Upper lobe of left lung (tissue), 6 donors: ENCODE measurements at places on chromosomes 5 and 9. TPM values are rescaled to one million over a fixed set of nuclear protein-coding genes. Genes with fewer than 3 reads are reported as not detected.

DNA sequence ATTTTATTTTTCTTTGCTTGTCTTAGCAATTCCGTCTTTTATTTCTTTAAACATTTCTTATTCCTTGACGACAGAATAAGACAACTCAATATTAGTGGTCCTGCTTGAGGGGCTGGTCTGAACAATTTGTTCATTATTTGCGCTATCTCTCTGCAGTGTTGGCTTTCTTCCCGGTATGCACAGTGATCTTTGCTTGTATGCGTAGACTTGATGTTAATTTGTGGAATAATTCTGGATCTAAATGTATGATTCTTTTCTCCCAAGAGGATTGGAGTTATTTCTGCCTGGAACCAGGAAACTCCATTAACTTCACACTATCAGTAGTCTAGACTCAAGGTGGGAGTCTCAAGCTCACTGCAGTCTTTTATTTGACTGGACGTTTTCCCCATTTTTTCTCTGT lies 80.4 kb downstream of the KDM4C start:
- DNase-seq: no peak

Gene GFI1B
- total RNA-seq: 0.97 TPM

GRCh38 chr5:16902846-16903245 lies 33.2 kb downstream of the MYO10 start:
- no peak for DNase-seq

DNA sequence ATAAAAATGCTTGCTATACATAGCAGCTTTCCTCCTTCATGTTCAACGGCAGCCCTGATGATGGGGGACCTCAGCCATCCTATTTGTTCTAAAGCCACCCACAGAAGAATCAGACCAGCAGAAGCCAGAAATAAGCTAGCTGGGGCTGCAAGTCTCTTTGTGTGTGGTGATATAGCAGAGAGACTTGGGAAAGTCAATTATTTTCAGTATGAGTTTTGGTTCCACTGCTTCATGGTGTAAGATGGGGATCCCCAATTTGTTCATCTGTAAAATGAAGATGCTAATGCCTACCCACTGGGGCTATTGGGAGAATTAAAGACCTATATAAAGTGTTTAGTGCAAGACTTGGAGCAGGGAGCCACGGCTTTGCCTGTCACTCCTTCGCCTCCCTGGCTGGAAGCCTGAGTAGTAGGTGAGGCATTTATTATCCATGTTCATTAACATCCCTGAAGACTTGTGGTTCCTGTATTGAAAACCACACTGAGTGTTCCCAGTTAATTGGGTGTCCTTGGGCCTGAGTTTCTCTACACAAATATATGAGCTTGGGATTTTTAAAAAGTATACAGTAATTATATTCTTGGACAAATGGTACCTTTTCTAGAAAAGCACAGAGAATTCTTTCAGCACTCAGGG lies 210.1 kb upstream of the SLC24A2 start:
- DNase-seq: no peak

Gene CMYA5
- total RNA-seq: 0.77 TPM

- DNase-seq: no peak
Observed at GRCh38 chr9:136886610-136887597, 588 bp downstream of the TRAF2 start.

- DNase-seq: no peak
Observed at GRCh38 chr5:98425640-98426039, 347.8 kb upstream of the RGMB start.

Gene FAM163B
- total RNA-seq: not detected

Gene TNIP1
- 109 TPM for total RNA-seq

Gene SLC25A25
- total RNA-seq: 23.6 TPM

Gene PCDHGB7
- 22.5 TPM for total RNA-seq

DNA sequence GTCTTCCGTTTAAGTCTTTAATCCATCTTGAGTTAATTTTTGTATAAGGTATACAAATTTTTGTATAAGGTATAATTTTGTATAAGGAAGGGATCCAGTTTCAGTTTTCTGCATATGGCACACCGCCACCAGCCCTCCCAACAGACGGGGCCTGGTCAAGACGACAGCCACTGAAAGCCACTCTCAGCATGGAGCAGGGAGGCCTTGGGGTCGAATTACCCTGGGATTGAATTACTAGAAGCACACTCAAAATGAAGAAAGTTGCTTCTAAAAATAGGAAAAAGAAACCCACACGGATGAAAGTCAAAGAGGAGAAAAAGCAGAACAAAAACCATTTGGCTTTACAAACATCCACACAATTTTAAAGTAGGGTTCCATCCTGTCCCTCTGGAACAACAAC lies 586.2 kb upstream of the ADAMTS16 start:
- no peak for DNase-seq

DNA sequence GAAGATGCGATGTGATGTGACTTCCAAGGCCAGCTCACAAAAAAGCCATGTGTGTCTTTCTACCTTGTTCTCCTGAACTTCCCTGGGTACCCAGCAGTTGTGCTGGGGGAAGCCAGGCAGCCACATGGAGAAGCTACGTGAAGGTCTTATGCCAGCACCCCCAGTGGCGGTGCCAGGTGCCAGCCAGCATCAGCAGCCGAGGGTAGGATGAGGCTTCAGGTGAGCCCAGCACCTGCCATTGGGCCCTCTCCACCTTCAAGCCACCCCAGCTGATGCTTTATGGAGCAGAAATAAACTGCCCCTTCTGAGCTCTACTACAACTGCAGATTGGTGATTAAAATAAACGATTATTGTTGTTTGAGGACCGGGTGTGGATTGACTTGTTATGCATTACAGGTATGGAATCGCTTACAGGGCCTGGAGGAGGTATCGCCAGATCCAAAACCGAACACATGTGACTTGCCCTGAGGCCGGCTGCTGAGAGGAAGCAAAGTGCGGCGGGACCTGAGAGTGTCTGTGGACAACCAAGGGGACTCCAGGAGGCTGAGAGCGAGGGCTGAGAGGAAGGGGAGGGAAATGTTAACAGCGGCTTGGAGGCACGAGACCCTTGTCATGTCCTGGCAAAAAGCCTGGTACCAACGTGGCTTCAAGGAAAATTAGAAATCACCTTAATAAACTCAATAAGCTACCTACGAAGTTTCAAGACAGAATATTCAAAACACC lies 36.0 kb upstream of the OLFM1 start:
- DNase-seq: no peak

Gene CKMT2
- not detected for total RNA-seq

Gene FAM240B
- total RNA-seq: not detected

Gene GRXCR2
- not detected for total RNA-seq

DNA sequence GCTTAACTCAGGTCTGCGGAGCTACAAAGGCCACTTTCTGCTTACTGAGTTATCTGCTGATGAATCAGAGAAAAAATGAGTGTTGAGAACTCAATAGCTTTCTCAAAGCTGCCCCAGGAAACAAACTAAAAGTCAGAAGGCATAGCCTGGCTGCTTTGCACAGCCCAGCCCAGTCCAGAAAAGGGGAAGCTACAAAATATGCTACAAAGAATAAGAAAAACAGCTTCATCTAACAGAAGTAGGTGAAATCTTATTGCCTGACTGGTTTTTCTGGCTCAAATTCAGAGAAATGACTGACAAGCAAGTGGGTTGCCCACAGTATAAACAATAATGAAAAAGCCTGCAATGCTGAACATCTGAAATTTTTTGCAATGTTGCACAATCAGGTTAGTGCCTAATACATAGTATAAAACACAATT lies 156.2 kb downstream of the PPP2R2B start:
- no peak for DNase-seq

Gene TEK
- 25.8 TPM for total RNA-seq

Gene C5orf52
- total RNA-seq: not detected

DNA sequence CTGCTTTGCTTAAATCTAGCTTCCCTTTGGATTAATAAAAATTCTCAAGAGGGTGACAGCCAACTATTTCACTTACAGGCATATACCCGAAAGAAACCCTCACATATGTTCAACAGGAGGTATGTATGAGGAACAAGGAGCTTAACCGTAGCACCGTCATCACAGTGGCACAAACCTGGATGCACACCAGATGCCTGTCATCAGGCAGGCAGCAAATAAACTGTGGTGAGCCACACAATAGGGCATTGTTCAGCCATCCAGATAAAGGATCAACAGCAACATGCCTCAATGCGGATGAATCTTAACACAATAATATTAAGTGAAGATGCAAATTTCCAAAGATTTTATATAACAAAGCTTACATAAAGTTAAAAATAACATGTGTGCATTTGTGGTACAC lies 5.5 kb upstream of the TNFSF15 start:
- DNase-seq: no peak
